ENCODE measurements at places on chromosomes 5 and 9.
A peak's percentile ranks its signal among the peaks of the same experiment; 100 is the strongest.

DNA sequence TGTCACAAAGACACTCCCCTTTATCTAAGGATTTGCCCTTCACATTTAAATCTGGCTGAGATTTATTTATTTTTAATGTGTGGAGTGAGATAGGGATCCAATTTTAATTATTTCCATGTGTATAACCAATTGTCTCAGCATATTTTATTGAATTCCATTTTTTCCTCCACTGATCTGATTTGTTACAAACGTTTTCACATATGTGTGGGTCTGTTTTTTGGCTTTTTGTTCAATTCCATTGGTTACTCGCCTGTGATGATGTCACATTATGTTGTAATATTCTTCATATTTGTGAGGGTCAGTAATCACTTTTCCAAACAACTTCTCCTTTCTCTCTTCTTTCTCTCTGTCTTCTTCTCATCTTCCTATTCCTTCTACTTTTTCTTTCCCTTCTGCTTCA lies 278.3 kb upstream of the RFX3 start:
- DNase-seq, result no peak

GRCh38 chr5:53917826-53918225 lies 357.4 kb downstream of the NDUFS4 start:
- DNase-seq, result no peak

GRCh38 chr5:28810751-28811136 lies 1772.4 kb upstream of the CDH9 start:
- no peak for DNase-seq

DNA sequence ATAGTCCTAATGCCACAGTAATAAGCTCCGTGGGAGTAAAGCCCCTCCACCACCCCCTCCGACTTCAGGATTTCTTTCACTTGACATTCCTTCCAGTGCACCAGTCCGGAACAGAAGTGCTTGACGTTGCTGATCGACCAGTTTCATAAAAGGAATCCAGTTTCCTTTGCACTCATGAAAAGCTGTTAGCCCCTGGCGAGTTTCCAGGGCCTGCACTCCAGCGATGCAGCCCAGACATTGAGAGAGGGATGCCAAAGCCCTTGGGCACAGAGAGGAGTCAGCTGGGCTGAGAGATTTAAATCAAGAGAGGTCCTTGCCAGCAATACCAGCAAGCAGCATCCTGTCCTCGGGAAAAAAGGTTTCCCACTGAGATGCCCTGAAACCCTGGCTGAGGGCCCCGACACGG lies 170.1 kb downstream of the GABBR2 start:
- no peak for DNase-seq

- no peak for DNase-seq
These were observed 618.4 kb downstream of the CDH18 start for GRCh38 chr5:19369561-19369960.

DNA sequence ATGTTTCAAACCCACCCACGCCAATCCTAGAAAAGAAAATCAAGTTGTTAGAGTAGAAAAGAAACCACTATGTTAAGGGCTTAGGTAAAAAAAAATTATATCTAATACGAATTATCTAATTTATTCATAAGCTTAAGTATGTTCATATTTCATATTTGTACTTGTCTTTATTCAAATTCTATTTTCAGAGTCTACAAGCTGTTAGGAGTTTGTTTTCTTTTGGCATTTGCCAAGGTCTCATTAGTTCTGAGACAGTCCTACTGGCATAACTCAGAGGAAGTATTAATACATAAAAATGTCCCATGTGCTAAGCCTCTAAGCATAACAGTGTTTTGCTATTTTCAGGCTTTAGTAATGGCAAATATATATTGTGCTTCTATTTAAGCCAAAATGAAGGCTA lies 57.6 kb downstream of the STARD4 start:
- DNase-seq, result no peak

- DNase-seq, result peak; percentile 96
These were observed 528.9 kb downstream of the AGTPBP1 start for GRCh38 chr9:85212887-85213286.

Data from mammary epithelial cell (primary cell).